ENCODE measurements at places on chromosomes 2 and 18.

DNA sequence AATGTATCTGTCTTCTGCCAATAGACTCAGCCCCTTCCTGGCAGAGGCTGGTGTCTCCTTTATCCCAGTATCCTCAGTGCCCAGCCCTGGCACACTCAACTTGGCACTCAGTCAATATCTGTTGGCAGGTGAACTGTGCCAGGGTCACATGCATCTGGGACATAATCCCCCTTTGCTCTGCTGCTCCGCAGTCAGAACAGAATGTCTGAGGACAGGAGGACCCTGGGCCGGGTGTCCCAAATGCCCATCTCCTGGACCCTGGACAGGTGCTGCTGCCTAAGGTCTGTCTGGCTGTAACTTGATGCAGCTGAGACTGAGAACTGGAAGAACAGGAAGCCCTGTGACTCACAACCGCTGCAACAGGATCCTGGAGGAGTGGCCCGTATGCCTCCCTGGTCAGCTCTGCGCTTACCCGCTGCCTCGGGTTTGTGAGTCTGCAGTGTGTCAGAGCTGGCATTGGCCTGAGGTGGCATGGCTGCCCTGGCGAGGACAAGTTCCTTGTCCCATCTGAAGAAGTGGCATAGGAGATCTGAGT, 11.4 kb downstream of the HK2 start:
- DNase-seq = peak; percentile 42

- no peak for DNase-seq
Measured at GRCh38 chr2:187451510-187451909, 3.5 kb upstream of the CALCRL start.

DNA sequence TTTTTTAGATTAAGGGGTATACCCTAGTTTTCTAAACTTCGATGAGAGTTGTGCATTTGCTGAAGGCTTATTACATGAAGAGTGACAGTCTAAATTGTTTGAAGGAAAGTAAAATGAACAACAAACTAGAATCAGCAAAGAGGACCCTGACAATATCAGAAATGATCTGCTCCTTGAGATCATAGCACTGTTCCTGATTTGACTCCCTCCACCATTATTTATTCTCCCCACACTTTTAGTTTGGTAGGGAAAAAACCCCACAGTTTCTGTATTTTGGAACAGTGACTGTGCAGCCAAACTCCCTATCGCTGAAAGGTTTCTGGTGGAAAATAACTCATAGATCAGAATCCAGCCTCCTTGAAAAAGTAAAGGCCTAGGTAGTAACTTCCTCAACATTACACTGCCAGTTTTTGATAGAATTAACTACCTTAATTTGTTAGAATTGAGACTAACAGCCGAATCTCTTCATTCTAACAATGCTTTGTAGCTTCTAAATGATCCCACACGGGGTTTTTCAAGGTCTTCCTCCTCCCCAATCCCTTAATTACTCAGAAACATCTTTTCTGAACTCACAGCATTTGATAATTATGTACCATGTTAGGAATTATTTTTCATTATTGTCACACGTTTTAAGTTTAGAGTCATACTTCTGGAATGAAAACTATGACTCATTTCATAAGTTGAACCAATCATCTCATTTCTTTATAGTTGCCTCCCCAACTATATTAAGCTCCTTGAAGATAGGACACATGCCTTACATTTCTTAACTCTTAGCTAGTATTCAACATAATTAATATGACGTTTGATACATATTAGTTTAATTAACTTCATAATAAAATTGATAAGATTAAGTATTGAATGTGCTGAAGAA, 2.9 kb downstream of the MYL12A start:
- no peak for DNase-seq

DNA sequence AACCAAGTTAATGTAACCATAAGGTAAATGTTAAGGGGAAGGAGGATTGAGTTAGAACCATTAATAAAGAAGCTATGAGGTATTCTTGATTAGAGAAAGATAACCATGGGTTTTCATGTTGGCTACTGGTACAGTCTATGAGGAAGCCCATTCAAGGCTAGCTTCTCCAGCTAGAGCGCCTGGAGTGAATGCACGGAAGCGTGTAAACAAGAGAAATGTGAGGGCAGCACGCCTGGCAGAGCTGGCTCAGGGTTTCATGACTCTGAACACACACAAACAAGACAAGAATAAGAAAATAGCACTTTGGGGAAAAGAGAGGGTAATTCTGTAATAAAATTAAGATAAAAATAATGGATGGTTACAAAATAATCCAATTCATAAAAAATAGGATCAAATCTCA, 255.3 kb downstream of the PDE11A start:
- no peak for DNase-seq

DNA sequence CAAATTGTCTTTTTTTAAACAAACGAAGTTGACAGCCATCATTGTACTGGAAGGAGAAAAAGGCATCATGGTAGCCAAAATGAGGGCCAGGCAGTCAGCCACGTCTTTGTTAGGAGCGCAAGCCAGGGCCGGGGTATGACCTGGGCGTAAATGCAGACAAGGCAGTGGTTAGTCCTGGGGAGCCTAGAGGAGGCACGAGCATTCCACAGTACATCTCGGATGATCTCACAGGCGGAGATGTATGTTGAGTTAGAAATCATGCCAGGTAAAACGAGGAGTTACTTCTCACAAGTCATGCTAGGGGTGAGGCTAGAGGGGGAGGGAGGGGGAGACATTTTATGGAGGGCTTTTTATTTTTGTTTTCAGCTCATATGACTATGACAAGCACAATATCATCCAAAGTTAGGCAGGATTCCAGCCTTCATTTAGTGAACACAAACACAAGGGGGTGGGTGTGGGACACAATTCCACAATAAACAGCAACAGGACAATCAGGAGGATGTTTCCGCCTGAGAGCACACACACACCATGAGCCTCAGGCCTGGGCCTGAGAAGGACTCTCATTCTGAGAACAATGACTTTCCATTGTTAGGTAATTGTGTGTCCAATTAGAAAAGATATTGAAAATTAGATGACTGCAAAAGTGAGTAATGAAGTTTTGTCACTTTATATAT, 64.4 kb upstream of the PGAP1 start:
- no peak for DNase-seq

- no peak for DNase-seq
Measured at GRCh38 chr18:75088622-75089211, 120.2 kb downstream of the PTGR3 start.

GRCh38 chr18:813172-814071, 1.4 kb upstream of the YES1 start:
- peak; percentile 65 for DNase-seq

DNA sequence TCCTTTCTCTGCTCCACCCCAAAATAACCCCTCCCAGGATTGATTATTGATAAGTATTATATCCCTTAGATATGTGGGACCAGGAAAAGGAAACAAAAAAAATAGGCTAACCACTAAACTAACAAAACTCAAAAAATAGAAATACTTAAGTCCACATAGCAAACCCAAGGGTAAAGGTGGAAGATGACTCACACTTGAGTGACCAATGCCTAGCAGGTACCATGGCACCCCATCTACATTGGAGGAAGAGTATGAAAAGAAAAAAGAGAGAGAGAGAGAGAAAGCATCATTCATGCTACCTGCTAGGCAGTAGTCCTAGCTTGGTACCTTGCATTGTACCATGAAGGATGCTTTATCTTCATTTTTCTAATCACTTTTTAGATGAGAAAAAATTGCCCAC, 6.3 kb downstream of the EXOC6B start:
- DNase-seq = no peak

- no peak for DNase-seq
Measured at GRCh38 chr2:160077912-160078810, 15.7 kb upstream of the PLA2R1 start.

DNA sequence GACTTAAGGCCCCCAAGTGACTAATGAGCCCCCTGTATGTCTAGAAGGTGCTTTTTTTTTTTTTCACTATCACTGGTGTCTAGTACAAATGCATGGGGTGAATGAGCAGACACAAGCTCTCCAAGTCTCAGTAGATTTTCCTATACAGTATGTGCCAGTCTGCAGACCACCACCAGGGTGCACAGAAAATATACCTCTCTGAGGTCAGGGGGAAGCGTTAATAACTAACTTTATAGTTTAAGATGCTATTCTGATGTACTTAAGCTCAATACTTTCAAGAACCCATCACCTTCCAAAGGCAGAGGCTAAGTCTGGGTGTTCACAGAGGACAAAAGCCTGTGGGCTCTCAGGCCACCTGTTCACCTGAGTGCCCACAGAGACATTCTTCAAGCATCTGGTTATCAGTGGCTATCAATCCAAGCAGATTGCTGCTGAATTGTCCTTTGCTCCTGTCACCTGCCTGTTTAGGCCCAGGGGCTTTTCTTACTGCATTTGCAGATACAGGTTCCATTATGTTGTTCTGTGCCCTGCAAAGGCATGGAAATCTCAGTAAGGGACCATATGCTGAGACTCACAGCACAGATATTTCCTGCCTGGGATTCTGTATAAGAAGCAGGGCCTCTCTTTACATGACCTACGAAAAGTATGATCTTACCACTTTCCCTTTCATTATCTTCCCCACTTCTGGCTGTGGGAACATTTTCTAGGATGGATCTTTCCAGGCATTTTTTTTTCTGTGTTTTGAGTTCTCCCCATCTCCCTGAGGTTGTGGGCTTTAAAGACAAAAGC, 534.6 kb downstream of the TNS1 start:
- no peak for DNase-seq

GRCh38 chr2:78408795-78409118, 616.7 kb upstream of the REG3G start:
- DNase-seq = no peak

DNA sequence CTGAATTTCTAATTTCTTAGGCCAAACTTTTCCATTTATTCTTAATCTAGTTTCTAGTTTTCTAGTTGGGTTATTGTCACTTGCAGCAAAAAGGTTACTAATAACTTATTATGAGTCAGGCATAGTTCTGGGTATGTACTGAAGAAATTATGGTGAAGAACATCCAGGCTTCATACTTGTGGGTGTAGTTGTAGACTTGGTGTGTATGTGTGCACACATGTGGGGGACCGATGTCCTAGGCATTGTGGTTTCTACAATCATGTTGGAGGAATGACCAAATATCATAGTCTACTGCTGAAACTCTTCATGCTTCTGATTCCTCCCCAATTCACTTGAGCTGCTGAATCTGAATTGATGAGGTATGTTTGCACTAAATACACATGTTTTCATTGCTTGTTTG, 141.2 kb downstream of the PMAIP1 start:
- DNase-seq = no peak

- no peak for DNase-seq
Measured at GRCh38 chr18:32730620-32731091, 42.2 kb downstream of the KLHL14 start.

- no peak for DNase-seq
Measured at GRCh38 chr2:124589971-124590370, 564.9 kb downstream of the CNTNAP5 start.

DNA sequence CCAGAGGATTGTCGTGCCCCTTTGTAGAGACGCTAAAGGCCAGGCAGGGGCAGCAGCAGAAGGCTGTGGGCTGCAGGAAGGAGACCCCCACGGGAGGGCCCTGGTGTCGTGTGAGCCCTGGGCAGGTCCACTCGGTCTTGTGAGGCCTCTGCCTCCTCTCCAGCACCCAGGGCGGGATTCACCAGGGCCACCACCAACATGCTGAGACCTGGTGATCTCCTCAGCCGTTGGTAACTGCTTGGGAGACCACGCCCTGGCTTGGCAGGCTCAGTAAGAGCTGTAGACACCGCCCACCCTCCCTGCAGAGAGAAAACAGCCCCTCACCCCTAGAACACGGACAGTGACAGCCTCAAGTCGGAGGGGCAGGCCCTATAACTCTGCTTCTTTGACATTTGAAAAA, 21.1 kb downstream of the MBP start:
- DNase-seq = no peak

DNA sequence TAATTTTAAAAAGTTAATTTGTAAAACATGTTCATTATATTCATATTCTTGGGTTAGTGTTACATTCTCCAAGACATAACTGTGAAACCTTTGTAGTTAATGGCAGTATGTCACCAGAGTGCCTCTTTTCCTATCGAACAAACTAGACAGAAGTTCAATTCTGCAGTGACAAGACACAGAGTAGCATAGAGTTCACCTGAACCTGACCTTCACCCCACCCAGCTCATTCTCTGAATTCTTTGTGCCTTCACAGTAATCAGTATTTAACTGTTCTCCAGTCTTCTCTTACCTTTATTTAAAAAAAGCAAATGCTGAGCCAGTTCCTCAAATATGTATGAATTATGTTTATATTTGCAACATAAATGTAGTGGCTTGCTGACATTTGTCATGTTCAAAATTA, 52.9 kb upstream of the CHMP1B start:
- no peak for DNase-seq

DNA sequence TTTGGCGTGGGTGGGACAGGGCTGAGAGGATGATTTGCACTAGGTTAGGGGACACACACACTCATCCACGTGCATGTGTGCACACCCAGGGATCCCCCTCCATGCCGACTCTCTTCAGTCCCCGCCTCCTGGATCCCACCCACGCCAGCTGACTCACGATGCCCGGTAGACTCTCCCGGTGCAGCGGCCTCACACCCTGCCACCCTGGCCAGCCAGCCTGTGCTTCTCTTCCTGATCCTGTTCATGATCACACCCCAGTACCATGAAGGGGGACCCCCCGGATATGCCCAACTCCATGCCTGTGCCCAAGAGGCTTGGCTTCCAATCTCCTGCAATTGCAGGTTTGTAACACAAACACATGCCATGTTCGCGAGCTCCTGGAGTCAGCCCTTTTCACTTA, 157.8 kb upstream of the HDAC4 start:
- DNase-seq = no peak

DNA sequence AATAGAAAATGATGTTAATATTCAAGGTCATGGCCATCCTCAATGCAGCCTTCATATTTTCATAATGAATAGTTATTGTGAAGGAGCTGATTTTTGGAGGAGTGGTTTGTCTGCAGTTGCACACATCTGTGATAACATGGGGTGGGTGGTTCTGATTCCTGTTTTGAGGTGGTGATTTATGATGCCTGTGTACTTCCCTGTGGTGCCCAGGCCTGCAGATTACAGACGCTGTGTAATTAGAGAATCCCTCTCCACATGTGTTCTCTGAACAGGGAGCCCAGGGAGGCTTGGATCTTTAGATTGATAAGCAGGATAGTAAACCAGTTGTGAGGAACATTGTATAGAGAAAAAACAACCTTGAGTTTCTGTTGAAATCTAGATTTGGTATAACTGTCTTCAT, 117.5 kb downstream of the AGAP1 start:
- DNase-seq = no peak

- DNase-seq = no peak
Measured at GRCh38 chr2:96535331-96535730, 1.2 kb upstream of the ARID5A start.
